ENCODE measurements at places on chromosomes 1 and 21.
A peak's percentile ranks its signal among the peaks of the same experiment; 100 is the strongest.

DNA sequence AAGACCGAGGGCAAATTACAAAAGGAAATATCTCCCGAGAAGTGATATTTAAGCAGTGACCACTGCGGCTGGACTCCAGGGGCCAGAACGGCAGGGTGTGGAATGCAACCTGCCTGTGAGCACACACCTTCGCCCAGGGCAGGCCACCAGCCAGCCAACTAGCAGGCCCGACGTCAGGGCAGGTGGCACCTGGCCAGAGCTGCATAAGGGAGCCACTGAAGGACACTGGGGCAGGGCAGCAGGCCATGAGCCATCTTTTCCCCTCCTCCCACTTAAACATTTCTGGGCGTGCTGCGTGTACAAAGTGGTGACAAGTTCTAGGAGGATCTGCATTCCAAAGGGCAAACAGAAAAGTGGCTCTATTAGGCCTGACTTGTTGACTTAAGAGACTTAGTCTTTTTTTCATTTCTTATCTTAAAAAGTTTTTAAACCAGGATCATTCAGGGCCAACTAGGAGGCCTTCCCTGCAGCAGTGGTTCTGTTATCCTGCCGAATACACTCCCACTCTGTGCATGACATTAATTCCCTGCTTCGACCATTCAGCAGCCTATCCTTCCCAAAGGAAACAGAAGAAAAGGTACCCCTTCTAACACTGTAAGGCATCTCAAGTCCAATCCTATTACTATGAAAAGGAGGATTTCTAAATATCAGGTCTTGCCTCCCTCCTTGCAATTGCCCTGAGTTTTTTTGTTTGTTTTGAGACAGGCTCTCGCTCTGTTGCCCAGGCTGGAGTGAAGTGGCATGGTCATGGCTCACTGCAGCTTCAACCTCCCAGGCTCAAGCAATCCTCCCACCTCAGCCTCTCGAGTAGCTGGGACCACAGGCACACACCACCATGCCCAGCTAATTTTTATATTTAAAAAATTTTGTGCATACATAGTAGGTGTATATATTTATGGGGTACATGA, 96.3 kb downstream of the BCAR3 start:
- peak; percentile 67 for DNase-seq

- DNase-seq: no peak
Observed at GRCh38 chr21:37764691-37765090, 151.6 kb downstream of the KCNJ6 start.

DNA sequence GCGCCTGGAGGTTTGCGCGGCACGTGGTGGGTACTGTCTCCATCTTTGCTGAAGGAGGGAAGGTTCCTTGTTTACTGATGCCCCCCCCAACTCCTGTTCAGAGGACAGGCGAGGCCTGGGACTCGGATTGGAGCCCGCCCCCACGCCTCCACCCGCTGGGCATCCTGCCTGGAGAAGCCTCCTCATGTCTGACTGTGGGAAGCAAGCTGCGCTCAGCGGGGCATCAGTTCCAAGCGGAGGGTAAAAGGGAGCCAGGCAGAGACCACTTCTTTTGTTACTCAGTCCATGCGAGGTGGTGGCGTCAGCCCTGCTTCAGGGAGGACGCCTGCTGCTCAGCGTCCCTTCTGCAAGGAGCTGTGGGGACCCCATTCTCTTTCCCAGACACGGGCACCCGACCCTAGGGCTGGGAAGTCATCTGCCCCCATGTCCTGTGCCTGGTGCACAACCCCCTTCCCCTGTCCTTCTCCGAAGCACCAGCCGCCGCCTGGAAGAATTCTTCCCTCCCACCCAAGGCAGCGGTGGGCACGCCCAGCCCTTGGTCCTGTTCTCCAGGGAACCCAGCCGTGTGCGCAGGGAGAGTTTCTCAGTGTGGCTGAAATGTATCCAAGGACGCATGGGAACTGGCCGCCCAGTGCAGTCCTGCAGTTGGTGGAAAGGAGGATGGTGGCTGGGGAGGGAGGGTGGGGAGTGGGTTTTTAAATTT, 414.0 kb downstream of the CAMTA1 start:
- no peak for DNase-seq

GRCh38 chr1:209800984-209801834, 4.7 kb downstream of the IRF6 start:
- no peak for DNase-seq

DNA sequence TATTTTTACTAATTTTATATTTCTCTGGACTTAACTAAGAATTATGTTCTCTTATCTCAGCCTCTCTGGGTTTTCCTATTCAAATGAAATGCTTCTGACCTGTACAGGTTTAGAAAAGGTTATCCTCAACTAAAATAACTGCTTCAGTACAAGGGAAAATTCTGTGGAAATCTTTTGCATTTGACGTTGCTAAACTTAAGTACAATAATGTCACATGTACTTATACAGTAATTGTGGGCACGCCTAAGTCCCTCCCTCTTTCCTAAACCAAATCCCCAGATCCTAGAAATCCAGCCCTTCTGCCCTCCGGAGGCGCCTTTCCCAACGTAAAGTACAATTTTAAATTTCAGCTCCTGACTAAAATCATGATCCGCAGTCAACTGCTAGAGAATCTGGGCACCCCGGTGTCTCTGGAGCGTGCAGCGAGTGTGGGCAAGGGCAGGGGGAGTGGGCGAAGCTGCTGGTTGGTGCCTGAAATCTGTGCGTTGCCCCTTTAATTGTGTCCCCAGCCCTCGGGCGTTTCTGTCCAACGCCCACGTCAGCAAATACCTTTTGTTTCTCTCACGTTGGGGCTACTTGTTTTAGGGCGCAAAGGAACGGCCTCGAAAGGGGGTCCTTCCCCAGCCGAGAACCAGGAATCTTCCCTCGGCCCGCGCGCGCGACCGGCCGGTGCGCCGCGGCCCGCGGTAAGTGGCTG, at the start of gene ZBTB8A:
ZBTB8A (plus strand) TSS at position 541 of the 697 bp plus-strand sequence. CDS start 53,505 bp downstream, outside the sequence.
- no peak for DNase-seq

GRCh38 chr1:147089457-147089856, 82.8 kb downstream of the PRKAB2 start:
- no peak for DNase-seq

DNA sequence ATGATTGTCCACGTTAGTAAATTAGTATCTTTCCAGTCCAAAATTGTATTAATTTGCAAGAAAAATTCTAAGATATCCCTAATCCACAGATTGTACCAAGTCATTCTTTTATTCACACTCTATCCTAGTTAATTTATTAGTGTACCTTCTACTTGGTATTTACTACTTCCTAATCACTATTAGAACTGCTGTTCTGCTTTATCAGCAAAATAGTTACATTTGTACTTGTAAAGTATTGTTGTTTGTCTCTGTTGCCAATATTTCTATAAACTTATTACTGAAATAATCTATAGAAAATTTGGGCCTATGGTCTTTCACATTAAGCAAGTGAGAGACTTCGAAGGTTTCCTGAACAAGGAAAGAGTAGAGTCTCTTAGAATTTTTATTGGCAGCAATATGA, 5.6 kb upstream of the CRP start:
- DNase-seq: no peak

DNA sequence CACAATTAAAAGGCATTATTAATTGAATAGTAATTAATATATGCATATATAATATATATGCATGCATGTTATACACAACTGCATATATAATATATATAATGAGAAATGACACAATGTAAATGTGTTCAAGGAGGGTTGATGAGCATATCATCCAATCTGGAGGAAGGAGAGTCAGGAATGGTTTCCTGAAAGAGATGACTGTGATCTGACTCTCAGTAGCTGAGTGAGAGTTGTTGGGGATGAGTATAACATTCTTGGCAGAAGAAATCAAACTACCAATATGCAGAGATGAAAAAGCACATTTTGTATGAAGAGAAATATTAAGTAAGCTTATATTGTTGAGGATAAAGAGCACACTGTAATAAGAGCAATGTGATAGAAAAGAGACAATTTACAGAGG, 37.3 kb downstream of the F13B start:
- DNase-seq: no peak

DNA sequence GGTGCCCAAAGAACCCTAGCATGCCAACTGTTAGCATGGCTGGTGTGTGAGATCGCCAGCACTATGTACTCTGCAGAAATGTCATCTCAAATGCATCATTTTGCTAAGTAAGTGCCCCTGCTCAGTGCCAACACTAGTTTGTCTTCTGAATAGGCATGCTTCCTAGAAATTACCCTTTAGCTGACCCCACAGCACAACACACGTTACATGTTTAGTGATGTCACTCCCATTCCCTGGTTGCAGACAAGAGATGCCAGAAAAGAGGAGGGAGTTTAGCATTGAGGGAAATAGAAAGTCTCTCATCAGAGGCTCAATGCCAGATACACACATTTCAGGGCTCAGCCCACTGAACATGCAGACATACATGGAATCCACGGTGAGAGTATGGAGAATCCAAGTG, 9.3 kb upstream of the ST6GALNAC3 start:
- DNase-seq: no peak

DNA sequence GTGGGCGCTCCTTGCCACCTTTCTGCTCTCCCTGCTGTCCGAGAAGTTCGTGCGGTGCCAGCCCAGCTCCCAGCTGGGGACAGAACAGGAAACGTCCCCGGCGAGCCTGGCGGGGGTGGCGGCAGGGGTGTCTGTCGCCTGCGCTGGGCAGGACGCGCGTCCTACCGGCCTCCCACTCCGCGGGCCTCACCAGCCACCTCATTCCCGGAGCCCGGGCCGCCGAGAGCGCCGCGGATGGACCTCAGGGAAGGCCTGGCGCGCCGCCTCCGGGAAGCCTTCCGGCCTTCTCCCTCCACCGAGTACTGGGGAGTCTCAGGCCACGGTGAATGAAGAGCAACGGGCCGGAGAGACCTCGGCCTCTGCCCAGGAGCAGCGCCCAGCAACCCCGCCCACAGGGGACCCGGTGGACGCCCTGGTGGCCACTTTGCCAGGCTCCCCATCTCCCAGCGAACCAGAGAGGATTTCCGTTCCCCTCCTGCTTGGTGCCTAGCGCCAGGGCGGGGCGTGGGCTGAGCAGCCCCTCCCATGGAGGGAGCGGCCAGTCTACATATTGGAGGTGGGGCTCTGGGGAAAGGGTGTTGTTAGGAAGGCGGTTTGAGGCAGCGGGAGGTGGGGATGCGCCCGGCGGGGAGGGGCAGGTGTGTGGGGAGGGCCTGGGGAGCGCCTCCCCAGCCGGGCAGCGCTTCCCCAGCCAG, 9.5 kb upstream of the TNFRSF14 start:
- DNase-seq: peak; percentile 96

- DNase-seq: no peak
Observed at GRCh38 chr1:211944733-211945500, 90.4 kb downstream of the INTS7 start.

GRCh38 chr1:95584315-95584714, 350.3 kb downstream of the RWDD3 start:
- no peak for DNase-seq

GRCh38 chr1:119805746-119806145, 5.5 kb downstream of the REG4 start:
- DNase-seq: no peak

- DNase-seq: no peak
Observed at GRCh38 chr1:30748098-30748698, 9.4 kb downstream of the LAPTM5 start.

DNA sequence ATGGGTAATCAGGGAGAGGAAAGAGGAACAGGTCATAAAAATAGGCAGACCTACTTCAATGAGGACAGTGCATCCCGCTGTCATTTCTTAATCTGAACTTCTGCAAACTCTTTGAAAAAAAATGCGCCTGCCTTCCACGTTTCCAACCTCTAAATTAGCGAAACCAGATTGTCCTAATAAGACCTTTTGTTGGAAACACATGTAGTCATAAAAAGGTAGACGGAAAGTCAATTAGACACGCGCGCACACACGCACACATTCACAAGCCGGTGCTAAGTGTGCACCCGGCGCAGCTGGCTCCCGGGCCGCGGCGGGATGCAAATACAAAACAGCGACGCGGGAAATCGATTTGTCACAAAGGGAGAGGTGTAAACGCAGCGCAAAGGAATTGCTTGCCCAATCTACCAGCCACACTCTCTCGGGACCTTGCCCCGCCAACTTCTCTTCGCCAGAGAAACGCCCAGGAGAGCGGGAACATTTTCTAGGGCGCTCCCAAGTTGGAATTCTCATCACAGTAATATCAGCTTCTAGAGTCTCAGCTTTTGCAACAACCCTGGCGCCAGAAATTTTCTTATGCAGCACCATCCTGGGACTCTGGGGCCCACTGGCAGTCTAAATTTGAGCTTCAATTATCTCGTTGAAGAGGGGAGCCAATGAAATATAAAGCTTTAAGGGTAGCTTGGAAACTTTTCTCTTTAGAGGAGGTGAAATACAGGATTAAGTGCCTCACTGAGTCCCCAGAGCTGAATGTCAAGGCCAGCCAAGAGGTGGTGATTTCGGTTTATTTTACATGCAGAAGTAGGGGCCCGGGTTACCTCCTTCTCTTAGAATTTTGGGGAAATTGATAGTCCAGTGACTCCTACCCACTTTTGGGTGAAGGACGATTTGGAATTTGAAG, 4.5 kb downstream of the PRRX1 start:
- no peak for DNase-seq

- peak; percentile 47 for DNase-seq
Observed at GRCh38 chr21:43207868-43208267, 39.1 kb downstream of the CRYAA start.

DNA sequence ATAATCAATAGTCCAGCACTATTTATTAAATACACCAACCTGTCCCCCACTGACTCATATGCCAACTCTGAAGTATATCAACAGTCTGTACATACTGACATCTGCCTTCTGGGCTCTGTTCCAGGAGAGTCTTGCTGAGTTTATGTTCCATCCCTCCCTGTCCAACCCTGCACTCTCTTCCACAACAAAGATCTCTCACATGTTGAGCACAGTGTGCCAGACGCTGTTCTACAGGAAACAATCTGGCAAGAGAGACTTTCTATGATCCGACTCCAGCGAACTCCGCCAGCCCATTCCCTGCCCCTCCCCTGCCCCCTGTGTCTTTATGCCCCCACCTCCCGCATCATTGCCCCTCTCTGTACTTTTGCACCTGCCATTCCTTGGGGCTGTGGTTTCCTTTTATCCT, 3.4 kb downstream of the LACTBL1 start:
- no peak for DNase-seq

DNA sequence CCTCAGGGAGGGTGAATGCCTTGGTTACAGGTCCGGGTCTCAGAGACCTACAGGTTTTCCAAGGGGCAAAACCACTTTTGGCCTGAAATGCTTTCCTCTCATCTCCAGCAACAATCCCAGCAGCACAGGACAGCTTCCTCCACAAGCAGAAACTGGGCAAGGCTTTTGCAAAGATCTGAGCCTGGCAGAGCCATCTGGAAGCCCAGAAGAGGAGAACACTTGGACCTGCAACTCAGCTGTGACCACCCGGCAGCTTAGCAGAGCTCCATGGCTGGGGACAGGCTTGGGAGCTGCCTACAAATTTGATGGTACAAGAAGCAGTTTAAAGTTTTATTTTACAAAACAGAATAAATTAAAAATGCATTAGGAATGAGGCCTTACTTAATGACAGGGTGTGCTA, 90.0 kb upstream of the KCND3 start:
- DNase-seq: no peak
